ENCODE measurements at places on chromosomes 1 and 21.

DNA sequence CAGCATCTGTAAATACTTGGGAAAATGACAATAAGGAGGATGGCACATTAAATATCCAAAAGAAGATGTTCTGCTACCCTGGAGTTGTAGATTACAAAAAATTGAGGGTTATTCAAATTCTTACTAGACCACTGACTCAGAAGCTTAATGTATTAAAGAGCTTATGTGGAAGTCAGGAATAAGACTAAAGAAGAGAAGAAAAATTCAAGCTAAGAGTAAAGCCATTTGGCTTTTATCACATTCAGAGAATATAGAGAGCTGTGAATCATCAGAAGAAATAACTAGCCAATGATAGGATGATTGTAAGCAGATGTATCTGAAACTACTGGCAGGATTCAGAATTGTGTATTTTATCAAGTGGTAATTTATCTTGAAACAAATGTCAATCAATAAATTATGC lies 237.0 kb downstream of the TBX15 start:
- no peak for DNase-seq

DNA sequence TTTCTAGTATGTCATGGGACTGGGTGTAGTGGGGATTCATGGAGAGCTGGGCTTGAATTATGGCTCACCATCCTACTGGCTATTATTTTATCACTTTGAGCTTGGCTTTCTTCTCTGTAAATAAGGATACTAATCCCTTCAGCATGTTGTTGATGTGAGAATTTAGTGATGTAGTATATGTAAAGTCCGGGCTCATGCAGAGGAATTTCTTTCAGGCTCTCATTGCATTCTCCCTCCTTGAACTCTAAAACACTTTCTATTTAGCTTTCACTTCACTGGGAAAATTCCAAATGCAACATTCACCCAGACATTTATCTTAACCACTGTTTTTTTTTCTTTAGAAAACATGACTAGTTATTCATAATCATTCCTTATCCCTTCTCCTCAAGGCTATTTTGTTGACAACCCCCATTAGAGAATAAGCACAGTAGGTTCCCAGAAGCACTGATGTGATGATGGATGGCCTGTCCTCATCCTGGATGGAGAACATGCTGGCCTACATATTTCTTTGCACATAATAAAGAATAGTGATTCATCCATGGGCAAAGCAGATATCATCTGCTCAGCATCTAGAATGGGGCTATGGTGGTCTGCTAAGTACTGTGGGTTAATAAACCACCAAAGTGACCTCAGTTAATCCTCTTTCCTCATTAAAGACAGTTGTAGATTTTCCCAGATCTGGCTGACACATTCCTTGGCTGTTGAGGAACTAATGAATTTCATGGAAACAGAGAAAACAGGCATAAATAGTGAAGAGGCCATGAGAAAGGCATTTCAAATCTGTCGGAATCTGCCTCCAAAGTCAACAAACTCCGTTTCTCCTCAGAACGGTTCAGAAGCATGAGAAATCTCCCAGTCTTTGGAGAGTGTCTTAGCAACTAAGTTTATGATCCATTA lies 68.0 kb upstream of the CYP2J2 start:
- peak; percentile 74 for DNase-seq

DNA sequence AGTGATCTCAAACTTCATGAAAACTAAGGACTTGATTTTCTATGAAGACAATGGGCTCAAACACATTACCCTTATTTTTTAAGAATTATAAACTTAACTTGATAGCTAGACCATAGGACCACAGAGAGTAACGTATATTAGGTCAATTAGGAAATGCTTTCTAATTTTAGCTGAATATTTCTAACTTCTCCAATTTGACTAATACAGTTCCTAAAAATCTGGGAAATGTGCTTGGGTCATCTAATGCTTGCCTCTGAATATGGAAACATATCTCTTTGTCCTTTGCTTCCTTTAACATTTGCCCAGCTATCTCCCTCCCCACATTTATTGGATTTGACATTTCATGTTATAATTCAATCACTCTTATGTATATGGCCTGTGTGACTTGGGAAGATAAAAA lies 141.4 kb downstream of the LHX8 start:
- DNase-seq = no peak

- DNase-seq = peak; percentile 26
Observed at GRCh38 chr21:15164678-15165303, 100.0 kb upstream of the NRIP1 start.

DNA sequence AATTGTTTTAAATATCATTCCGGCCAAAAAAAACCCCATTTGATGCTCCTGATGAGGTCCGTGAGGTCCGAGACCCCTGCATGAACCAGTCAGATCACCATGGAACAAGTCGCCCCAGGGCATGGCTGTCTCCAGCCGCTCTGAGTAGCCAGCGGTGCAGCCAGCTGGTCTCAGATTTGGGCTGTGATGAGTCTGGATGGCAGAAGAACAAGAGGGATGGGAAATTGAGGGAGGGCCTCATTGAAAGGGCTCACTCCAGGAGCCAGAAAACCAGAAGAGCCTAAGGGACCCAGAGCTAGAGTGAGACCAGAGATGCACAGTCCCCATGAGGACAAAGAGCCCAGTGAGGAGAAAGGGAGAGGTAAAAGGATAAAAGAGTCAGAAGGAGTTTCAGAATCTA lies 174.0 kb downstream of the TOMM20 start:
- no peak for DNase-seq

- no peak for DNase-seq
Observed at GRCh38 chr1:68644504-68644903, 147.6 kb upstream of the DEPDC1 start.

DNA sequence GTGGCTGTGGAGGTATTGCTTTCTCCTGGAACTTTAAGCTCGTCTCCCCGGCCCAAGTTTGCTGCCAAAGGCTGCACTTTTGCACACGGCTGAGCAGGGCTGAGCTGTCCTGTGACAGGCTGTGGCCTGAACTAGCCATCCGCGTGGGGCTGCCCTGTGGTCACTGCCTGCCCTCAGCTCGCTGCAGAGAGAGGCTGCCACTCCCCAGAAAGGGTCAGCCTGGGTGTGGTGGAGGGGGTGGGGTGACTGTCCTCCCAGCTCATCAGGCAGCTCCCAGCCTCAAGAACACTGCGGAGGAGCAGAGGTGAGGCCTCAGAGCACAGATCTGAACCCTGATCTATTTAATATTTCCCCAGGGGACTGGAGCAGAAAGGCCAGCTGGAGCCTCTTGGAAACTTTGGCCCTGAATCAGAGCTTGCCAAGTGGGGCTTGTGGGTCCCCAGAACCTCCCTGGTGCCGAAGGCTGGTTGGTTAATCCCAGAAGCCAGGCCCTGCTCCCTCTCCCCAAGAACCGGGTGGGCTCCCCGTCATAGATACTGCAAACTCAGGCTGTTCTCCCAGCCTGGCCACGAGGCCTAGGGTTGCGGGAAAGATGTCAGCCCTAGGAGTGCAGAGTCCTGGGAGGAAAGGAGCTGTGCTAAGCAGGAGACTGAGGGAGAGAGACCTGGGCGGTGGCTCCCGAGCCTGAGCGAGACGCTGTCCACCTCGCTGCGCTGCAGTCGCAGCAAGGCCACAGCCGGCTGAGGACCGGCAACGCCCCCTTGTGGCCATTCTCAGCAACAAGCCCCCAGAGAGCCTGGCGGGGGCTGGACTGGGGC lies 125.1 kb upstream of the IPO9 start:
- DNase-seq = peak; percentile 78

DNA sequence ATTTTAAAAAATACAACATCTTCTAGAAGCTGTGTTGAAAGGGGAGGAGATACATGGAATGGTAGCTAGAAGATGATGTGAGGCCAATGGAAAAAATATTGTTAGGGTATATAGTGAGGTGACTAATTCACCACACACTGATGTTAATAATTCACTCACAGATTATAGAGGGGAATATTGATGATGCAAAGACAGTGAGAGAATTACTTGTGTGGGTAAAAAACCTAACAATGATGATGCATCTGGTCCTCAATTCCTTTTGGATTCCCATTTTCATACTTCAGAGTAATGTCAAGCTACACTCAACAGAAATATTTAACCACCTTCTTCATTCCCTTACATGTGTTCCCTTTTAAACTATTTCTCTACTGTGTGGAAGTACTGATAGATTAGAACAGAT lies 169.5 kb upstream of the DPYD start:
- no peak for DNase-seq

GRCh38 chr1:23470282-23471070 lies 13.5 kb downstream of the ASAP3 start:
- DNase-seq = peak; percentile 89

DNA sequence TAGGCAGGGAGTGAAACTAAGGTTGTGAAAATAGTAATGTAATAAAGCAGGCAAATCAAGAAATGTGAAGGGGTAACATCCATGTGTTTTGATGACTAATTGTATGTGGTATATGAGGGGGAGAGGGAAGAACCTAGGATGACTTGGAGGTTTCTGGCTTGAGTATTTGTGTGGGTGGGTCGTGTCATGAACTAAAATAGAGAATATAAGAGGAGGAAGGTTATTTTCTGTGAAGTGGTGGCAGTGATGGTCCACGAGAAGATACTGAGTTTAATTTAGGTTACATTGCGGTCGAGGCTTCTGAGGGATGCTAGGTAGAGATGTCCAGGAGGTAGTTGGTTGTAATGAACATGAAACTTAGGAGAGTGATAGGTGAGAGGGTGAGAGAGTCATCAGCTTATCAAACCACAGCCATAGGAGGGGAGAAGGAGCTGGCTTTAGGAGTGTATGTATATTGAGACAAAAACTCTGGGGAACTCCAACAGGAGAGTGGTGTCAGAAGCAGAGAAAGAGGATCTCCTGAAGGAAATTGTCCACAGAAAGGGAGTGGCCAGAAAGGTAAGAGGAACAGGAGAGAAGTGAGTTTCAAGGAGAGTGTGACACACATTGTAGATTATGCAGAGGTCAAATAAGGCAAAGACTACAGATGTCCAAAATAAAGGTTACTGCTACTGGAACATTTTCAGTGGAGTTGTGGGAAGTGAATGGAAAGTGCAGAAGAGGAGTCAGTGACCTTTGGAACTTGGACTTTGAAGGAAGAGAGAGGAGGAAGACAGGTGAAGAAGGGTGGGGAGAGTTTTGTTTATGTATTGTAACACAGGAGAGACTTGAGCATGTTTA lies 89.0 kb upstream of the MACF1 start:
- peak; percentile 65 for DNase-seq

- DNase-seq = peak; percentile 65
Observed at GRCh38 chr1:186183970-186184628, 191.0 kb downstream of the TPR start.

DNA sequence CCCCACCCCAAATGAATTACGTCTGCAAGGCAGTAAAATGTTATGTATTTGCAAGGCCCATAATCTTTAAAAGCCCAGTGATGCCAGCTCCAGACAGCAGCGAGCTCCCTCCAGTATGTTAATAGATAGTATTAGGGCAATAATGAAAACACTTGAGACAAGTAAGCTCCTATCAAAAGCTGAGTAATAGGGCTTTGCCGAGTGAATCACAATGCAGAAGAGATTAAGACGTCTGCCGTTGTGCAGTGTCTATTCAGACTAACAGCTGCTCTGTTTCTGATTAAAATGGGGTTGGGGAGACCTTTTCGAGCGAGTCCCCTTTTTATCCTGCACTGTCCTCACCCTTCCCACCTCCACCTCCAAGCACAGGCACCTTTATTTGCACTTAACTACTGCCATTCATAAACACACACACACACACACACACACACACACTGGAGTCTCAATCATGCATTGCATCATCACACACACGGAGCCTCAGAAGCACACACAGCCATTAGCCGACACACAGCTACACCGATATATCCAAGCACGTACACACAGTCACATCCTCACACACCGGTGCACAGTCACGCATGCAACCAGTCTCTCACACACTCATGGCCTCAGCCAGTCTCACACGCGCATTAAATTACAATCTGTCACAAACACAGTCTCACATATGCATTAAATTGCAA lies 46.0 kb upstream of the FOXO6 start:
- no peak for DNase-seq

DNA sequence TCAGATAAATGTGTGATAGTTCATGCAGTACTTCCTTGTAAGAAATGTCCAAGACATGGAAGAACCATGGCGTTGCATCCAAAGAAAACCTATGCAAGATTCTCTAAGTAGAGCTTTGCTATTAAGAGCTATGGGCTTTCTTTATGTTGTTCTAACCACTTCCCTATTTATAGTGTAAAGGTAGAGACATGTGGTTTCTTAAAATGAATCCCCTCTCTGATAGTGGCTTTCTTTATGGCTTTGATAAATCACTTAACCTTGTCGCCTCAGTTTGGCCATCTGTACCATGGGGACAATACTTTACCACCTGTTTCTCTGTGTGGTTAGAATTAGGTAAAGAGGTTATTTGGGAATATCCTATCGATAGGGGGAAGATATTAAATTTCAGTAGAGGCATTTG lies 305.5 kb downstream of the NFIA start:
- no peak for DNase-seq

GRCh38 chr1:184494929-184495328 lies 108.1 kb downstream of the C1orf21 start:
- DNase-seq = no peak

DNA sequence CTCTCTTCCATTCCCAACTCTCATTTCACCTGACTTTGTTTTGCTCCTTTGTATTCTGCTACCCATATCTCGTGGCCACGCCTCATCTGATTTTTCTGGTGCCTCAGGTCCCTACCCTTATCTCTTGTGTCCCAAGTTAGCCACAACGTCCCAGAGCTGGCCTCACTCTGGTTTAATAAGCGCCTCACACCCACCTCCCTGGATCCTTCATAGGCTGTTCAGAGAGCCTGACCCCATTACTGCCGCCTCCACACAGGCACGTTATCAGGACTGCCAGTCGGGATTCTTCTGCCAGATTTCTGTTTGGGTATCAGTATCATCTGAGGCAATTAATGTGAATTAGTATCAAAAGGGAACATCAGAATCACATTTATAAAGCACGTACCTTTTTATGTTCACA lies 34.7 kb upstream of the TMEM125 start:
- no peak for DNase-seq

GRCh38 chr21:14857529-14857928 lies 207.3 kb downstream of the NRIP1 start:
- DNase-seq = no peak

- peak; percentile 45 for DNase-seq
Observed at GRCh38 chr1:172874950-172875349, 175.8 kb downstream of the TNFSF18 start.

- DNase-seq = peak; percentile 85
Observed at GRCh38 chr21:29181799-29182470, 51.5 kb downstream of the MAP3K7CL start.

DNA sequence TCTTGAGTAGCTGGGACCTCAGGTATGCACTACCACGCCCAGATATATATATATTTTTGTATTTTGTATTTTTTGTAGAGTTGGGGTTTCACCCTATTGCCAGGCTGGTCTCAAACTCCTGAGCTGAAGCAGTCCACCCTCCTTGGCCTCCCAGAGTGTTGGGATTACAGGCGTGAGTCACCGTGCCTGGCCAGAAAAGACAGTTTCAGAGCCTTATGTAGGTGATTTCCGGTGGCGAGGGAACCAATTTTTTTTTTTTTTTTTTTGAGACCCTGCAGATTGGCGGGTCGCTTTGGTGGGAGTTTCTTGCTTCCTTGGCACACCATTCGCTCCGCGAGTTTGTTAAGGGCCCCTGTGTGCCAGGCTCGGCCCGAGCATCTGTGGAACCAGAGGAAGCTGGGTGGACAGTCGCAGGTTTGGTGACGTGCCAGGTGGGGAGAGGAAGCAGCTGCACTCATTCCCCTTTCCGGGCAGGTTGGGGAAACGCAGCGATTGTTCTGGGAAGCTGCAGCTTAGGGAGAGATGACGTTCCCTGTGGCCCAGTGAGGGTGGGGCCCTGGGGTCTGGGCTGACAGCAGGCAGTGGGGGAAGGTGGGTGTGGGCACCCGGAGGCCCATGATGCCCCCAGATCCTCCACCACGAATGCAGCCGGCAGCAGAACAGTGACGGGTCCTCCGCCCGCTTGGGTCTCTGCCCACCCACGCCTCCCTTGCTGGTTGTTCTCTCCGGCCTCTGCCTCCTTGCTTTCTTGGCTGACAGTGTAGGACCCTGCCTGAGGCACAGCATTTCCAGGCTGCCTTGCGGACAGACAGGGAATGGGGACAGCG lies 25.1 kb downstream of the SPSB1 start:
- peak; percentile 32 for DNase-seq
